ENCODE measurements at places on chromosomes 5 and 9.

DNA sequence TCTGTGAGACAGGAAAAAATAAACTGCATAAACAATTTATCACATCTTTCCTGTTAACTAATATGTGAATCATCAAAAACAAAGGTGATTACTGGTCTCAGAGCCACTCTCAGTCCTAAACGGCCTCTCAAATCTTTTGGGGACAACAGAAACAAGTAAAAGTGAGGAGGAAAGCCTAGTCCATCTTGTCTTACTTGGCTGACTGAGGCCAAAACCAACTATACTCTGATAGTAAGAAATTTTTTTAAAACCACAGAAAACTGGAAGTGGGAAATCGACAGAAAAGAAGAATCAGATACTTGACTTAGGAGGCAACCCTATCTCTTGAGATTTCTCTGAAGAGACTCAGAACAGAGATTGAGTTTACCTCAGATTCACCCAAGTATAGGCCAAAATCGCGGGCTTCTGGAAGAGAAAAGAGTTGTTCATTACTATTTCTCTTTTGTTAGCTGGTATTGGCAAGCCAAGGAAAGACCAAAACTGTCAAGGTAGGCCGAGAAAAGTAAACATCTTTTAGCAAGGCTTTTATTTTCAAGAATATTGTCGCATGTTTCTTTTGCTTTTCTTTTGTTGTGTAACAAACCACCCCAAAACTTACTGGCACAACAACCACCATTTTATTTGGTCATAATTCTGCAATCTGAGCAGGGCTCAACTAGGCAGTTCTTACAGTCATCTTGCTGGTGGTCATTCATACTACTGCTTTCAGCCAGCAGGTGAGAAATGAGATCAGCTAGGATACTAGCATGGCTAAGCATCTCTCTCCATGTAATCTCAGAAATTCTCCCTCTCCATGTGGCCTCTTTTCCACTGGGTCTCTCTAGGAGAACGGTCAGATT is 46.1 kb downstream of the RFX3 start:
- DNase-seq: no peak

DNA sequence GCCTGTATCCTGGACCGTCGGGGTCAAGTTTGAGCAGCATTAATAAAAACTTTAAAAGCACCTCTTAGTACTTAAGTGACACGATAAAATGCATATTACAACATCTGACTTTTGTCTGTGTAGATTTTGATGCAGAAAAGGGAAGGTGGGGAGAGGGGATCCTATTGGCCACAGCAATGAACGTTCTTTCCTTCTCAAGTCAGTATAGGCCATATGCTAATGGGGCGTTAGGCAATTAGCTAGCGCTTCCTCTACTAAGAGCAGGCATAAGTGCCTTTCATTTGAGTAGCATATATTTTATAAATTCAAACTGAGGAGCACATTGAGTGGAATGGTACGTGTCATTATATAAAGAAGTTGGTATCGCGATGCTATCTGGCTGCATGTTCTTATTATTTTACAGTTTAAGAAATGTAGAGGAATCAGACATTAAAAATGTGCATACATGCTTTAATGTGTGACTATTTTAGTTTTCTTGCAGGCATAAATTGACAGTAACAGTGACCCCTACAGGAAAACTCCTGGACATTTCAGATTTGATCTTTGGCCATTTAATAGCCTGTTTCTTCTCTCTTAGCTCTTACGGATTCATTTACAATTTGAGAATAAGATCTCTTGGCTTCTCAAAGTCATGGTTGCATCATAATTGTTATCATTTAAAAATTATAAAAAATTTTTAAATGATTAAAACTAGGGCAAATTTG is 1.1 kb upstream of the GNA14 start:
- DNase-seq: peak; percentile 38

DNA sequence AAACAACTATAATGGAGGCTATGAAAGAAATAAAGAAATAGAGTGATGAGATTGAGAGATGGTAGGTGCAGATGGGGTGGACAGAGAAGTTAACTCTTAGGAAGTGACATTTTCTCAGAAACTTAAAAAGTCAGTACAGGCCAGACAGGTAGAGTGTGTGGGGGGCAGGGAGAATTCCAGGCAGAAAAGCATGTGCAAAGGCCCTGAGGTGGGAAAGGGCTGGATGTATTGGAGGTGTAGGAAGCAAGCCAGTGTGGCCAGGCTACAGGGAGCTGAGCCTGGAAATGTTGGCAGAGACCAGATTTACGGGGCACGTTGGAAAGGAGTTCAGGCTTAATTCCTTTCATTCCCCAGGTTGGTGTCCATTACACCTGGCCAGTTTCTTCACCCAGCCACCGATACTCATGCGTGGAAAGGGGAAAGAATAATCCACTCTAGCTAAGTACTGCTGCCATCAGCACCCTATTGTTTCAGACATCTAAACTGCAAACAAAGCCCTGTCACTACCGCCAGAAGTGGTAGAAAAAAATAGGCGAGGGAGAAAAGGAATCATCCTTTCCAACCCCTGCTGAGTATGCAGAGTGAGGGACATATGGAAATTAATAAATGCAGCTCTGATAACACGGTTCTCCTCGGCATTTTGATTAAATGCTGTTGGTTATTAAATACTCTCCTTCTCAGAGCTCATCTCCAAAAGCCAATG is 116.8 kb upstream of the GPR151 start:
- DNase-seq: no peak

DNA sequence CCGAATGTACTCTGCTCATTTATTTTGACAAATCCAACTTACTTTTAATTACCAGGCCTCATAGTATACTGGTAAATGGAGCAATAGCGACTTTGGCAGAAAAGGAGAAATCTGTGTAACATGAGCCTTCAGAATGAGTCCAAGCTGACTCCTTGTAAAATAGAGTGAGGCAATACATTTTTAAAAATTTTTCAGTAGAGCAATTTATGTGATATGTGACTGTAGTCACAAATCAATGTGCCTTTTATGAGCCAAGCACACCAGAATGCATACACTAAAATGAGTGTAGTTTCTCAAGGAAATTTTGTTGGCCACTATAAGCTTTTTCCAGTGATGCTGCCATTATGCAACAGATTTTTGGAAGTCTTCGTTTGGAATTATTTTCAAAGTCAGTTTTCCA is 73.8 kb downstream of the SNCAIP start:
- DNase-seq: no peak

DNA sequence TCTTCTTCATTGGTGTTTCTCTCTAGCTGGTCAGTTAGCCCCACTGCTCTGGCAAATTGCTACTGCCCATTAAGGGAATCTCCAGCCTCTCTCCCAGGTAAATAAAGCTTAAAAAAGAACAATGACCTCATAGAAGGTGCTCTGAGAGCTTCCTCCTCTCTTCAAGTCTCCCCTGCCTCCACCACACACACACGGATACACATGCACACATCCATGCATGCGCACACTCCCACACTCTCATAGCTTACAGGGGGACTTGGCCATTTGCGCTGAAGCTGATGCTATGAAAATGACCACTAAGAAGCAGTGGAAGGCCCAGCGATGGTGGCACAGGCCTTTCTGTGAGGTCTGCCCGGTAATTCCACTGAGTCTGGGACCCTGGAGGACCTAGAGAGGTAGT is 250.9 kb downstream of the AOPEP start:
- no peak for DNase-seq

DNA sequence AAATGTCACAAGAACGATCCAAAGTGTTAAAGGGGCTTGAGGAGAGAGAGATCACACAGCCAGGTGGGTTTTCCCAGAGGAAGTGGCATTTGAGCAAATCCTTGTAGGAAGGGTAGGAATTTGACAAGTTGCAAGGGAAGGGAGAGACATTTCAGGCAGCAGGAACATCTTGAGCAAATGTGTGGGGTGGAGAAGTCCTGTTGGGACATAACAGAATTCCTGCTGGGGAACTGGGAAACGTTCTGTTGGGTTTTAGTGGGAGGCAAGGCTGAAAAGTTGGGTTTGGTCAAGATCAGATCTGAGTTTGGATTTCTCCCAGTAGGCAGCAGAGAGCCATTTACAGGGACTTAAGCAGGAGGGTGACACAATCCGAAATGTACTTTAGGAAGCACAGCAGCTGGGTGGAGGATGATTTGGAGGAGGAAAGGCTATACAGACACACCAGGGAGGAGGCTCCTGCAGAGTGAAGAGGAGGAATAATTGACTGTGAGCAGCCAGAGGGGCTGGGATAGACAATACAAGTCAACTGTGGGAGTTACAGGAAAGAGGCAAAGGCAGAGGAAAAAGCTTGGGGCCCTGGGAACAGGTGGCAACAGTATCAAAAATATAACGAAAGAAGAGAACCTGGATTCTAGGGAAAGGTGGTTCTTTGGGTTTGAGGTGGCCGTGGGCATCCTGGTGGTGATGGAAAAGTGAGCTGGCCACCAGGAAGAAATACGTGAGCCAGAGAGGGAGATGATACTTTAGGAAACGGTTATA is 3.1 kb upstream of the ZSWIM6 start:
- DNase-seq: no peak

GRCh38 chr5:153006681-153007080 is 483.8 kb upstream of the GRIA1 start:
- DNase-seq: no peak

- no peak for DNase-seq
These were observed 90.8 kb upstream of the IRX4 start for GRCh38 chr5:1973391-1974013.

- peak; percentile 76 for DNase-seq
These were observed 66.6 kb upstream of the STXBP1 start for GRCh38 chr9:127545196-127546124.

- no peak for DNase-seq
These were observed 338.3 kb downstream of the IRX1 start for GRCh38 chr5:3933966-3934365.

DNA sequence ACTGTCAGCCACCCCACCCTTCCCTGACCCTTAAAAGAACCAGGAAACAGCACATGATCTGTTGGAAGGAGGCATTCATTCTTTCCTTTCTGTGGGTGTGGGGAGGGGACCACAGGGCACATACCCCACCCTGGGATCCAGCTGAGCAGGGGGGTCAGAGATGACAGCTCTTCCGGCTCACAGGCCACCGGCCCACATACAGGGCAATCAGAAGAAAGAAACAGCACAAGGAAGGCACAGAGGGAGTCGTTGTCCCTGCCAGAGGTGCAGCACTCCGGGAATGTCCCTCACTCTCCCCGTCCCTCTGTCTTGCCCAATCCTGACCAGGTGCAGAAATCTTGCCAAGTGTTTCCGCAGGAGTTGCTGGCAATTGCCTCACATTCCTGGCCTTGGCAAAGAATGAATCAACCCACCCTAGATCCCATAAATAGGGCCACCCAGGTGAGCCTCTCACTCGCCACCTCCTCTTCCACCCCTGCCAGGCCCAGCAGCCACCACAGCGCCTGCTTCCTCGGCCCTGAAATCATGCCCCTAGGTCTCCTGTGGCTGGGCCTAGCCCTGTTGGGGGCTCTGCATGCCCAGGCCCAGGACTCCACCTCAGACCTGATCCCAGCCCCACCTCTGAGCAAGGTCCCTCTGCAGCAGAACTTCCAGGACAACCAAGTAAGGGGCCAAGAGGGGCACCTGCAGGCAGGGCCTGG is at the start of gene LCN2:
Gene LCN2 (plus strand): TSS at position 453 of the 701 bp plus-strand sequence. CDS start 73 bp downstream, at position 526.
- DNase-seq: peak; percentile 54

DNA sequence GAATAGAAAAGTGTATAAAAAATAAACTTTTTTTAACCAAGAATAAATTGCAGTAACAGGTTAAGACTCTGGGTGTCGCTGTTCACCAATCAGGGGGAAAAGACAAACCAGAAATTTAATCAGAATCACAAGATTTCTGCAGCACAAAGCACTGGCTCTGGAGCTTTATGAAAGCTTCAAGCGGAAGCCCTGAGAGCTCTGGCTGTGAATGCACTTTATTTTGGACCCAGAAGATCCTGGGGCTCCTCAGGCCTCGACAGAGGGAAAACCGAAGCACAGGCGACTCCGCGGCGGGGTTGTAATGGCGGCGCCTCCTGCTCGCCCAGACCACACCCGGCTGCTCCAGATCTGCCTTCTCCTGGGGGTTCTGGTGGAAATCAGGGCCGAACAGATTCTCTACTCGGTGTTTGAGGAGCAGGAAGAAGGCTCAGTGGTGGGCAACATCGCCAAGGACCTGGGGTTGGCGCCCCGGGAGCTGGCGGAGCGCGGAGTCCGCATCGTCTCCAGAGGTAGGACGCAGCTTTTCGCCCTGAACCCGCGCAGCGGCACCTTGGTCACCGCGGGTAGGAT is at the start of gene PCDHGA4:
Gene PCDHGA4 (plus strand): TSS at position 122 of the 570 bp plus-strand sequence. CDS start 87 bp downstream, at position 209.
- no peak for DNase-seq

DNA sequence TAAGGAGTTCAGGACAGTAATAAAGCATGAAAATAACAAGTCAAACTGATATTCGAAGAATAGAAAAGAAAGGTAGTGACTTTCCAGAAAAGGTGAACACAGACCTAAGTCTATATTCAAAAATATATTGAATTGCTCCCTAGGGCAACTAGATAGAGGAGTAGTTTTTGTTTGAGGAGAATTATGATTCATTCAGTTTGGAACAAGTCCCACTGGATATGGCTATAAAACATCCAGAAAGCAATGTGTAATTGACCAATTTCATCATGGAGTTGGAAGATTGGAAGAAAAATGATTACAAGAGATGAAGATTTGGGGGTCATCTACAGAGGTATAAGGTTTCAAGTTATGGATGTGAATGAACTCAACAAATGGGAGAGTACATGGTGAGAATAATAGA is 117.5 kb upstream of the ZNF462 start:
- DNase-seq: peak; percentile 22

DNA sequence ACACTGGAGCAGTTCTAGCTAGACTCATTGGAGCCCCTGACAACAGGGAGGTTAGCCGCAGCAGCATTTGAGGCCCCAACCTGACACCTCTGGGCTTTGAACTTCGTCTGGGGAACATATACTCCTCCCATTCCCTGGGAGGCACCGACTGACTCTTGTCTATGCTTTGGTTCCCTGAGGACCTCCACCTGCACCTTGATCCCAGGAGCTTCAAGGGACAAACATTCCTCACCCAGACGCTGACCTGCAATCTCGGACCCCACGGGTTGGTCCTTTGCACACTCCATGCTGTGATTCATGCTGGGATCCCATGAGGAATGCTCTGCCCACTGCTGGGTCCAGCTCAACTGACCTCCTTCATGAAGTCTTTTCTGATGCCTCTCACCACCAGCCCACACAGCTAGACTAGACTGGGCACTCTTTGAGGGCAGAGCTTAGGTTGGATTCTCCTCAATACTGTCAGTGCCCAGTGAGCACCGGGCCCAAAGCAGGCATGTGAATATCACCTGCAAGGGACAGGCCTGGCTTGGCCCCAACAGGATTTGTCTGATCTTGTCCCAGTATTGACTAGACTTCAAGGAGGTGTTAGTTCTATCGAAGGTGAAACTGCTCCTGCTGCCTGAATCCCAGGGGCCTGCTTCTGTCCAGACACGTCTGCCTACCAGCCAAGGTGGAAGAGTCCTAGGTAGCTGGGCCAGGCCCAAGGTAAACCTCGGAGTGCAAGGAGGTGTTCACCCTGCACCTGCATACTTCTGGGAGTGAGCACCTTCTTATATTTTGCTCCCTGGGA is 51.8 kb upstream of the ZBTB43 start:
- no peak for DNase-seq

GRCh38 chr9:89678396-89679015 is 73.7 kb downstream of the GADD45G start:
- no peak for DNase-seq
